CMK (cell line): ENCODE measurements at places on chromosomes 2 and 18.

- no peak for DNase-seq
Observed at GRCh38 chr2:61855318-61855613, 1.4 kb upstream of the FAM161A start.

- DNase-seq: no peak
Observed at GRCh38 chr2:196183528-196184231, 12.3 kb upstream of the STK17B start.

GRCh38 chr2:134123332-134123731, 130.5 kb upstream of the MGAT5 start:
- no peak for DNase-seq

DNA sequence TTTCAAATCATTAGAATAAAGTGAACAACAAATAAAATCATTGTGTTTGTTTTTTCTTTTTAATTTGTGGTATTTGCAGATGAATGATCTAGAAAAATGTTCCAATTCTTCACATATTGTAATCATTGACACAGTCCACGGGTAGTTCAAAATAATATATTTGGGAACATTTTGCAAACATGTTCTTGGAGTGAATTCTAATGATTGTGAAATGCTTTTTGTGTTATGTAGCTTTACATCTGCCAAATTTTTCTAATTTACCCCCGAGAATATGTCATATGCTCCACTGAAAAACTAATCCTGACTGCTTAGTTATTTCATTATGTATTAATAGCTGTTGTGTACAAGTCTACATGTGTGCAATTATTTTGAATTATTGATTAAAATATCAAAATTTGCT, 1468.4 kb upstream of the NXPH2 start:
- DNase-seq: no peak

DNA sequence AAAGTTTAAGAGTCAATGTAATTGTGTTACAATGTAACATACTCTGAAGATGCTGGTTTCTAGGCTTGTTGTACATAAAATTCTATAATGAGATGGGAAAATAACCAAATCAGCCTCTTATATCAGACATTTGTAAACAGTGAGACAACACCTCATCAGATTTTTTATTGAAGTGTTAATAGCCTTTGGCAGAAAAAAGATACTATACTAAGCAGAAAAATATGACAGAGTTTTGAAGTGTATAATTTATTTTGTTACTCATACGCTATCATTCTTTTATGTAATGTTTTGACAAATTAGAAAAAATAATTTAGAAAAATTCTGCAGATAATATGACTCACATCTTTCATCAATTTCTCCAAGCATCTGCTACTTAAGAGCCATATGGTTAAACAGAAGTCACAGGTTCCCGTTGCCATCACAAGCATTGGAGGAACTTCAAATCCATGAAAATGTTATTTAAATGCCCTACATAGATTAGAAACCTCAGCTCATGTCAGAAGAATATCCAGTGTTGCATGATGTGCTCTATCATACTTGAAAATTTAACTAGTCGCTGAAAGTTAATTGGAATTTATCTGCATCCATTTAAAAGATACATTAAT, 535.4 kb downstream of the LRP1B start:
- no peak for DNase-seq

- DNase-seq: no peak
Observed at GRCh38 chr2:114001937-114002336, 112.0 kb downstream of the ACTR3 start.

GRCh38 chr2:220393711-220394110, 766.3 kb downstream of the SLC4A3 start:
- no peak for DNase-seq

GRCh38 chr2:112949456-112949855, 28.4 kb upstream of the IL36G start:
- DNase-seq: no peak

DNA sequence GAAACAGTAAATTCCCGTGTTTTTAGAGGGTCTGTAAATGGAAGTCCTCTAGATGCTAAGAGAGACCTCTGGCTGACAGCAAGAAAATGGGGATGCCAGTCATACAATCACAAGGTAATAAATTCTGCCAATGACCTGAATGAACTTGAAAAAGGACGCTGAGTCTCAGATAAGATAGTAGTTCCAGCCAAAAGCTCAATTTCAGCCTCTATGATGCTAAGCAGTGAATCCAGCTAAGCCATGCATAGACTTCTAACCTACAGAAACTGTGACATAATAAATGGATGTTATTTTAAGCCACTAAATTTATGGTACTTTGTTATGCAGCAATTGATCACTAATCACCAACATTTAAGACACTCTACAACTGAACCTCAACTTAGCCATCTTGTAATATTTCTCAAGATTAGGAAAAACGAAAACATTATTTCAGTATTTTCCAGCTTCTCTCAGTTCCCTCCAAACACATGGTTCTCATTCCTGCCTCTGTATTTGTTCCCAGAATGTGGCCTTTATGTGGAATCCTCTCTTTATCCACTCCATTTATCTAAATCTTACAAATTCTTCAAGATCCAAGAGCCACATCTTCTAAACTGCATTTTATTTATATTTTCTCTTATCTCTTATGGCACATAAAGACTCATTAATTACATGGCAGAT, 331.1 kb downstream of the GULP1 start:
- no peak for DNase-seq

- no peak for DNase-seq
Observed at GRCh38 chr2:15937882-15938802, 2.2 kb upstream of the MYCN start.
